ENCODE measurements at places on chromosomes 16 and 17. TPM values are rescaled to one million over a fixed set of nuclear protein-coding genes. Genes with fewer than 3 reads are reported as not detected.

TMEM100 gene
- 0.99 TPM for total RNA-seq

PLCD3 gene
- total RNA-seq = 34.6 TPM

CPNE2 gene
- total RNA-seq = 22.0 TPM

SEZ6L2 gene
- total RNA-seq = 4.1 TPM

PHF23 gene
- total RNA-seq = 68.5 TPM

SLC38A8 gene
- not detected for total RNA-seq
